ENCODE measurements at places on chromosomes 12 and 14.

GRCh38 chr12:1491983-1492697 lies 102.2 kb downstream of the FBXL14 start:
- DNase-seq = no peak

DNA sequence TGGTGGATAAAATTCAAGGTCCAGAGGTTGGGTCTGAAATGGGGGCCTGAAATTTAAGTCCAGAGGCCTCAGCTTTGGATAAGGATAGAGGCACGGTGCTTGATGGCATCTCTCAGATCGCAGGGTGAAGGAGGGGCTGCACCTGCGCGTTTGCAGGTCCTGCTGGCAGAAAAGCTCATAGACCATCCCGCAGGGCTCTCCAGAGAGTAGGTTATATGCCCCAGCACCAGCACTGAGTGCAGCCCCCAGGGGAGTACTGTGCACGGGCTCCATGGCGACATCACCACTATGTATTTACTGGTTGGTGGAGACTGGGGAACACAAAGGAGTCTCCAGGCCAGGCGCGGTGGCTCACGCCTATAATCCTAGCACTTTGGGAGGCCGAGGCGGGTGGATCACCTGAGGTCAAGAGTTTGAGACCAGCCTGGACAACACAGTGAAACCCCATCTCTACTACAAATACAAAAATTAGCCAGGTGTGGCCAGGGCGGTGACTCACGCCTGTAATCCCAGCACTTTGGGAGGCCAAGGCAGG lies 4.3 kb upstream of the CD63 start:
- DNase-seq = no peak

DNA sequence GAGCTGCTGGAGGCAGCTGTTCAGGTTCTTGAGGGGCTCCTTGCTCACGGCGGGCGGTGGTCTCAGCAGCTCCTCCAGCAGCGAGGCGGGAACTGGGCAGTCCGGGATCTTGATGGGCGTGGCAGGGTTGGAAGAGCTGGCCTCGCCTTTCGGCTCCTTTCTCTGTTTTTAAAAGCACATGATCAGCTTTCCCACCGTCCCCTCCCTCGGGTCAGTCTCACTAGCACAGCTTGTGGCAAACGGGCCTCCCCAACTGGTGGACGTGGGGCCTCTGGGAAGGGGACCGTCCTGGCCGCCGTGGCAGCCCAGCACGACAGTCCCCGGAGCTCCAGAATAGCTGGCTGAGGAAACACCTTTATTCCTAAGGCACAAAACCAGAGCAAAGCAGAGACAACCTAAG lies 12.5 kb upstream of the ANKLE2 start:
- no peak for DNase-seq

- DNase-seq = no peak
These were observed 3.9 kb upstream of the RNU6-7 start for GRCh38 chr14:32197919-32198318.

DNA sequence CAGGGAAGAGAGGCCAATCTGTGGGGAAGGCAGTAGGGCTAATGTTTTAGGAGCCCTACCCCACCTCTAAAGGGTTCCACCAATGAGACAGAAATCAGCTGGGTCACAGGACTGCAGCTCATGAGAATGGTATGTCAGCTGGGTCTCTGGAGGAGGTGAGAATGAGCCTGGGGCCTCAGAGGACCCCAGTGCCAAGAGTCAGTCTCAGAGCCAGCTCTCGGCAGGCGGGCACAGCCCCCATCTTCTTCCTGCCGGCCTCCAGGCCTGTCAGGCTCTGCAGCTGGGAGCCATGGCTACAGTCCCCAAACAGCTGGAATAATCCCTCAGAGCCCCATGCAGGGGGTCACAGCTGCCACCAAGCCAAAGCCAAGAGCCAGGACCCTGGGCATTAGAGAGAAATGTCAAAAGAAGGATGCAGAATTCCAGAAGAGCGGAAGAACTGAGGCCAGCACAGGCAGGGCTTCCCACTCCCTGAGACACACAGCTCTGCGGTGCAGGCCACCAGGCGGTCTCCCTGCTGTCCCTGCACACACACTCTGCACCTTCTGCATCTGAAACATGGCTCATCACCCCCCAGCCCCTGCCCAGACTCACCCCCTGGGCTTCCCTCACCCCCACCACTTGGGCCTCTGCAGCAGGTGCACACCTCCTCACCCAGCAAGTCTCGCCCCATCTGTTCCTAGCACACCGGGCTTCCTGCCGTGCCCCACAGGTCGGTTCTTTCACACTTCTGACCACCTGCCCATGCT lies 26.0 kb downstream of the ITPK1 start:
- DNase-seq = no peak

GRCh38 chr12:28882444-28882843 lies 266.6 kb upstream of the FAR2 start:
- no peak for DNase-seq

DNA sequence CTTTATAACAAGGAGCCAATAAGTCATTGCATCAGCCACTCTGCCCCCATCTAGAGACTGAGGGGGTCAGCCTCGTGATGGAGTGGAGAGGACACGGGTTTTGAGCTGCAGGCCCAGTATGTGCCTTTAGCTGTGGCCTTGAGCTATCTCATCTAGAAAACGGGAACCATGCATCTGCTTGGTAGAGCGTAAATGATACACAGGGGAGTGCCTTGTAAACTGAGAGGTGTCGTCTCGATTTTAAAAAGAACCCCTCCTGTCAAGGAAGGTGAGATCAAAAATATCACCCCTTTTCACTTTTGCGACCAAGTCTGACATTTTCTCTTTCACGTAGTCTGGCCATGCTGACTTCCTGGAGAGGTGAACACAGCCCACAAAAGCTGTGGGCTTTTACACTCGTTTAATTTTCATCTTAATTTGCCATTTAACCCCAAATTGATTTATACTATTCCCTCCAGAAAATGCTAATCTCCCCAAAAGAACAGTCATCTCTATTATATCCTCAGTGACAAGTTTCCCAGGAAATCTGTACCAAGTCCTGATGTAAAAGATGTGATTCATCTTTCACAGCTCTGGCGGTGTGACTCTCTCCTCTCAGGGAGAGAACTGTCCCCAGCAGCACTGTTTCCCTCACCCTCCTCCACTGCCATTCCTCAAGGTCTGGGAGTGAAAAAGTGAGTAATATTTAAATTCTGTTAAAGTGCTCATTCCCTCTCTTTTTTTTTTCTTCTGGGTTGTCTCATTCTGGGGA lies 30.6 kb downstream of the VCPKMT start:
- DNase-seq = no peak

GRCh38 chr12:65963862-65964240 lies 139.6 kb downstream of the HMGA2 start:
- DNase-seq = no peak

GRCh38 chr12:109814600-109815150 lies 18.5 kb downstream of the TRPV4 start:
- no peak for DNase-seq

DNA sequence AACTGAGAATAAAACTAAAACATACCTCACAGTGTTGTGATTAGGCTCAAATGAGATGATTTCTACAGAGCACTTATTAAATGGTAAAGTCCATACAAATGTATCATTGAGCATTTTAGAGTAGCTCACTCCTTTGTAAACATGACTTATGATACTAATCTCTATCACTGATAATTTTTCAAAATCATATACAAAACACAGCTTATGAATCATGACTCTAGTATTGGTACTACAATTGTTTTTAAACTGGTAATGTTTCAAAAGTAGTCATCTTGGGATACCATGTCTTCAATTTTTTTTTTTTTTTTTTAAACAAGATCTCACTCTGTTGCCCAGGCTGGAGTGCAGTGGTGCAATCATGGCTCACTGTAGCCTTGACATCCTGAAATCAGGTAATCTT lies 40.1 kb upstream of the KRR1 start:
- no peak for DNase-seq

DNA sequence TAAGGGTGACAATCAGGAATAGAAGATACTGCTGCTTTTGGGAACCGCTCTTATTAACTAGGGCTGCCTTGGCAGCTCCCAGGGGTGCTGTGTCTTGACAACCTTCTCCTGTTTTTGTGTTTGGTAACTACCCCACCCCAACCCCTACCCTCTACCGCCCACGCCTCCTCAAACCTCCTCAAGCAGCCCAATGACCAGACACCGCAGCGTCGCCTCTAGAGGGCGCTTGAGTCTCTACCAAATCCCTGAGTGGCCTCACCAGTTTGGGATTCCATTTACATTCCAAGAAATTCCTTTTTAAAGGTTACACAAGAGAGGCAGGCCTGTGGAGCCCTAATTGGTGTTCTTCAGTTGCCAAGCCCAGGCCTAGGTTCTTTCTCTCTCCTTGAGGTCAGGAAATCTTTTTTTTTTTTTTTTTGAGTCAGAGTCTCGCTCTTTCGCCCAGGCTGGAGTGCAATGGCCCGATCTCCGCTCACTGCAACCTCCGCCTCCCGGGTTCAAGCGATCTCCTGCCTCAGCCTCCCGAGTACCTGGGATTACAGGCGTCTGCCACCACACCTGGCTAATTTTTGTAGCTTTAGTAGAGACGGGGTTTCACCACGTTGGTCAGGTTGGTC lies 72.4 kb upstream of the USP44 start:
- DNase-seq = peak; percentile 75

DNA sequence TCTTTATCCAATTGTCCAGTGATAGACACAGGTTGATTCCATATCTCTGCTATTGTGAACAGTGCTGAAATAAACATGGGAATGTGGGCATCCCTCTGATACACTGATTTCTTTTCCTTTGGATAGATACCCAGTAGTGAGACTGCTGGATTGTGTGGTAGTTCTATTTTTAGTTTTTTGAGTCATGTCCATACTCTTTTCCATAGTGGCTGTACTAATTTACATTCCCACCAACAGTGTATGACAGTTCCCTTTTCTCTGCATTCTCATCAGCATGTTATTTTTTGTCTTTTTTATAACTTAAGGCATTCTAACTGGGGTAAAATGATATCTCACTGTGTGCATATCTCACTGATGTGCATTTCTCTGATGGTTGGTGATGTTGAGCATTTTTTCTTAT lies 24.8 kb upstream of the VASH1 start:
- DNase-seq = no peak

GRCh38 chr14:50791201-50791600 lies 39.8 kb downstream of the NIN start:
- no peak for DNase-seq

- DNase-seq = peak; percentile 74
These were observed at the start of gene KCNH5 for GRCh38 chr14:63045234-63045611. TSS of gene KCNH5 (minus strand) at chr14:63045458. CDS start at chr14:63045186, 272 bp downstream.

GRCh38 chr14:102772781-102773570 lies 4.3 kb upstream of the TRAF3 start:
- DNase-seq = peak; percentile 63

DNA sequence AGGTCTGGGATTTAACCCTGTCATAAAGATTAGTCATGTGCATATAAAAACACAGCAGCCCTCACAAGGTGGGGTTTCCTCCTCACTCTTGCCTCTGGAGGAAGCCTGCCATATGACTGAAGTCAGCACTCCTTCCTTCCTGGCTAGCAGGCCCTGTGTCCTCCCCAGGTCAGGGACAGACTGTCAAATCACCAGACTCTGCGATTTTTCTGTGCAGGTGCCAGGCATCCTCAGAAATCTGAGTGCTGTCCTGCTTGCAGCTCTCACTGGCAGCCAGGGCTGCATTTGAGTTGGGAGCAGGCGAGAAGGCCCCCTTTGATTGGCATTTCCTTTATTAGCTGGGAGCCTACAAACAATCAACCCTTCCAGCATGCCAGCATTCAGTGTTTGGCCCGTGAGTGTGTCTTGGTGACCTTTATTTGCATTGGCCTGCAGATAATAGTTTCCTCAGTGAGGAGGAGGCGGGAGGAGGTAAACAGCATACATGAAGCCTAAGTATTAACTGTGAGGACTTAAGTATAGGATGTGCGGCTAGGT lies 183.8 kb upstream of the ARHGAP5 start:
- peak; percentile 16 for DNase-seq

DNA sequence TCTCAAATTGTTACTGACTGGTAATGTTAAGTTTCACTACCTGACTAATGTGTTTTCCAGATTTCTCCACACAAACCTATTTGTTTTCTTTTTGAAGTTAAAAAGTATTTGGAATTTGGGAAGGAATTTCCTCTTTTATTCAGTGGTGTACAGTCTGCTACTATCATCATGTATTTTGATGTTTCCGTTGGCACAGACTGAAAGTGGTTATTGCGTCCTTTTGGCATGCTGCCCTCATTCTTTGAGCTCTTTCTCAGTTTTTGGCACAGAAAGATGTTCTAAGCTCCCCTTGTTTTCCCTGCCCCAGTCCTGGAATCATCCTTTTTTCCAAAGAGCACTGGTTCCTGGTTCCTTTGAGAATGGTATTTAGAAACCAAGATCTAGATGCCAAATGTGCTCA lies 31.4 kb upstream of the RTRAF start:
- DNase-seq = no peak

- no peak for DNase-seq
These were observed 33.6 kb upstream of the METAP2 start for GRCh38 chr12:95440401-95440800.

GRCh38 chr14:105465209-105466031 lies 9.2 kb upstream of the CRIP2 start:
- DNase-seq = no peak

- no peak for DNase-seq
These were observed 24.8 kb upstream of the PLEKHG6 start for GRCh38 chr12:6285532-6286306.

- DNase-seq = no peak
These were observed 368.2 kb downstream of the NAV3 start for GRCh38 chr12:78198896-78199295.

GRCh38 chr12:52271158-52271557 lies 3.3 kb upstream of the KRT86 start:
- DNase-seq = no peak

GRCh38 chr12:113497693-113498092 lies 26.0 kb upstream of the LHX5 start:
- no peak for DNase-seq

- no peak for DNase-seq
These were observed 493.4 kb upstream of the TMEM132C start for GRCh38 chr12:127773520-127773919.

DNA sequence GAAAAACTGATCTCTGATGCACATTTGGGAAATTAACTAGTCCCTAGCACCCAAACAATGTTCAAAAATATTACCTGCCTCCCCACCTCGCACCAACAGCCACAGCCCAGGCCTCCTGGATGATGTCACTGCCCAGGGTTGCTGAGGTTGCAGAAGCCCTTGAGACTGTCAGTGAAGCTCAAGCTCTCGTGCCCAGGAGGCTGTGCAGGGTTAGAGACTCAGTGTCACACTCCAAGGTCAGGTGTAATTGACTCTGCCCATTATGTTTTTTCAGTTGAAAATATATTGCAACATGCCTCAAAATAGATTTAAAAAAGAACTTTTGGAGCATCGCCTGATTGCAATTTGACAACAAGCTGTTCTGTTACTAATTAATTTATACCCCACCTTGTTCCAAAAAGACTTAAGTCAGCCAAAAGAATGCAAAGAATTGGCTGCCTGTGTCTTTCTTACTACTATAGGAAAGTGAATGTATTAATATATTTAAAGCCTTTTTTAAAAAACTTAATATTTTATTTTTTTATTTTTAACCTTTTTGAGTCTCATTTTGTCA lies 72.3 kb downstream of the CMAS start:
- DNase-seq = no peak

DNA sequence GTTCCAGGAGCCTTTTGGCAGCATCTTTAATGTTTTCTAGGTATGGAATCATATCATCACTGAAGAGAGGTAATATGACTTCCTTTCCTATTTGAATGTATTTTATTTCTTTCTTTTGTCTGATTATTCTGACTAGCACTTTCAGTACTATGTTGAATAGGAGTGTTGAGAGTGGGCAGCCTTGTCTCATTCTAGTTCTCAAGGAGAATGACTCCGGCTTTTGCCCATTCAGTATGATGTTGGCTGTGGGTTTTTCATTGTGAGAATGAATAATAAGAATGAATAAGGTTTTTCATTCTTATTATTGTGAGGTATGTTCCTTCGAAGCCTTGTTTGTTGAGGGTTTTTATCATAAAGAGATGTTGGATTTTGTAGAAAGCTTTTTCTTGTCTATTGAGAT lies 98.9 kb downstream of the GPHN start:
- no peak for DNase-seq
